ENCODE measurements at places on chromosomes 2 and 18.

DNA sequence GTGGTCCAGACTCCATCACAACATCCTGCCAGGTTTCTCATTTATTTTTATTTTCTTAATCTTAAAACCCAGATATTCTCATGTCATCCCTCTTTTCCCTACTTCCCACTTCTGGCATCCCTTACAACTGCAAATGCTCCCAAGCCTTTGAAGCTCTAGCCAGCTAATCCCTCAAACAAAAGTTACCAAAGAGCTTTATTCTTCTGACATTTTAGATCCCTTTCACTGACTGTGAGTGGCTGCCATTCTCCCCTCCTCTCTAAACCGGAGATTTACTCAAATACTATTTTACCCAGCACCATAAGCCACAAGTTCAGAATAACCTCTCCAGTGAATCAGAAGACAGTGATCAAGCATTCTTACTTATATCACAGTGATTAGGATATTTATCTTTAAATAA, 569.0 kb upstream of the SYT4 start:
- no peak for DNase-seq

GRCh38 chr2:23468474-23469141, 83.6 kb downstream of the KLHL29 start:
- no peak for DNase-seq

- no peak for DNase-seq
These were observed 663.7 kb upstream of the LRATD1 start for GRCh38 chr2:13968811-13969210.

DNA sequence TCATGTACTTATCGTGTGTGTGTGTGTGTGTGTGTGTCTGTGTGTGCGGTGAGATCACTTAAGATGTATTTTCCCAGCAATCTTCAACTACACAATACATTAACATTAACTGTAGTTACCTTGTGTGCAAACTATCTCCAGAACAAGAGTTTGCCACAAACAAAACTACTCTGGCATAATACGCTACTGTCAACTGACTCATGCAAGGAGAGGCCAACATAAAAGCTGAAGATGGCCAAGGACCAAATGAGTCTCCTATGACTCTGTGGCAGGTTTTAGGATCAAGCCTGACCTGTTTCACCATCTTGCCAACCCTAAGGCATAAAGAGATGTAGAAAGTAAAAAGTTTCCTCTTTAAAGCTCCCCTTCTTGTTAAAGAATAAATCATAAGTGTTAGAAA, 20.1 kb downstream of the CYB5A start:
- DNase-seq, result no peak

- DNase-seq, result no peak
These were observed 36.4 kb downstream of the PTGR3 start for GRCh38 chr18:75172299-75173124.
